ENCODE measurements at places on chromosomes 3 and 15. TPM values are rescaled to one million over a fixed set of nuclear protein-coding genes. Genes with fewer than 3 reads are reported as not detected.

DNAH1 gene
- 11.2 TPM for total RNA-seq

HEG1 gene
- 234 TPM for total RNA-seq

TEX264 gene
- total RNA-seq, result 51.0 TPM

TNFSF10 gene
- 140 TPM for total RNA-seq

MYO5C gene
- 80.0 TPM for total RNA-seq

NR2F2 gene
- total RNA-seq, result 88.1 TPM

CKMT1A gene
- total RNA-seq, result 1.9 TPM

GOLGA6D gene
- not detected for total RNA-seq

WNT7A gene
- 6.6 TPM for total RNA-seq

HYKK gene
- 4.1 TPM for total RNA-seq

PLSCR4 gene
- 84.1 TPM for total RNA-seq

MASP1 gene
- 5.9 TPM for total RNA-seq

CCDC13 gene
- 0.87 TPM for total RNA-seq

DNA sequence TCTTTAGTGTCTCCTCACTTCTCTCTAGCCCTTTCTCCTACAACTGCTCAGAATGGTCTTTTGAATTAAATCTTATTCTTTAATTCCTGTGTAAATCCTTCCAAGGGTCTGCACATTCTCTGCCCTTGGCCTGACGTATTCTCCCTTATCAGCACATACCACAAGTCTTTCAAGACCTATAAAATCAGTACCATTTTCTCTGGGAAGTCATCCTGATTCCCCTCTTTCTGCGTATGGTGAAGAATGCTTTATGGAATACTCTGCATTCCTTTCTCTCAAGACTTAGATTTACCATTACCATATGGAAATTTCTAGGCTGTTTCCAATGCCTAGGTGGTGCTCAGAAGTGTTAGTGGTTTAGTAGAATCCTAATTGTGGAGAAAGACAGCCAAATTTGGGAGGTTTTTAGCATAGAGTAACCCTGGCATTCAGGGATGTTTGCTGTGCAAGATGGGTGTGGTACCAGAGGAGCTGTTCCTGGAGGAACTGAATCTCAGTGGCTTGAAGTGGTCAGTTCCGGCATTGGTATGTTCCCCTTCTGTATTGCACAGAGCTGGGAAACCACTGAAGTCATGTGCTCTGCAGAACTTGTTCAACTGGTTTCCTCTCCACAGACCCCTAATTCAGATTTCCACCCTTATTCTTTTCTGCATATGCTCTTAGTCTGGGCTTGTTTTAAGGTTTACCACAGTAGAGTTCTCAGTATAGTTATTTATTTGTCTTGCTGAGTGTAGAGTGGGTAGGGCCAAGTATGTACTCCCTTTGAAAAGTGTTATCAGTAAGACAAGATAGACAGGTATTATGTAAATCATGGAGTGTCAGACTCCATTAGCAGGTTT is 24.5 kb downstream of the IQGAP1 start:
- no peak for DNase-seq

DNA sequence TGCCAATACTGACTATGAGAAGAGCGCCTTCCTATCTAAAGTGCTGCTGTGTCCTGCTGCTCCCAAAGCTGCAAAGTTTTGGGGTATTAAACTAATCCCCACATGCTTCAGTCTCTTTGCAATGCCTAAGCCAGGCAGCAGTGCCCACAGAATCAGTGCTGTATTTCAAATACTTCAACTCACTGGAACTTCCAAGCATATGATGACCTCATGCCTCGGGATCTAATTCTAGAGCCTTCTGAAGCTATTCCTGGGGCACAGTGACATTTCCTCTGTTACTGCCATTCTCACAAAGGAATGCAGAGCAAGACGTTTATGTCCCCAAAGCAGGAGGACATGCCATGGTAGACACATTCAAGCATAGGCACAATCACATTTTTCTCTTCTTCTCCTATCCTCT is 78.5 kb downstream of the CD200 start:
- DNase-seq, result no peak

- no peak for DNase-seq
Measured at GRCh38 chr15:28977377-28978010, 91.7 kb downstream of the APBA2 start.

DNA sequence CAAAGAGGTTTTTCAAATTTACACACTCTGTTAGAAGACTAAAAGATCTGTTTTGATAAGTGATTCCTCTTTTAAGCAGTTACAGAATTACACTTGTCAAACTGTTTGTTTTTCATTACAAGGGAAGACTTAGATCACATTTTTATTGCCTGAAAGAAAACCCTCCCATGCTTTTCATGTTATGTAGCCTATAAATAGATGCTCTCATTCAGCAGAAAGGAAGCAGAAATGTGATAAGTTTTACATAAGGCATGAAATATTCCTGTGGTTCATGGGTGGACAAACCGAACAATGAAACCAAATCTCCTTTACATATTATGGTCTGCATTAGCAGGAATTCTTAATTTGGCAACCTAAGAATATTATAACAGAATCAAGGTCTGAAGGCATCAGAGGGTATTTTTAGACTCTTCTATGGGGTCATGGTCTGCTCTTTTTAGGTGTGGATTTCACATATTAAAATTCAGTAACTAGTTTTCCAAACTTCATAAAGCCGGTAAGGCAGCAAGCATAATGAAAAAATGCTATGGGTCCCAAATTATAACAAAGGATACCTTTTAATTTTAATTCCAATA is 37.3 kb upstream of the FXR1 start:
- no peak for DNase-seq

GRCh38 chr3:49914906-49915305 is 11.2 kb upstream of the MST1R start:
- no peak for DNase-seq

DNA sequence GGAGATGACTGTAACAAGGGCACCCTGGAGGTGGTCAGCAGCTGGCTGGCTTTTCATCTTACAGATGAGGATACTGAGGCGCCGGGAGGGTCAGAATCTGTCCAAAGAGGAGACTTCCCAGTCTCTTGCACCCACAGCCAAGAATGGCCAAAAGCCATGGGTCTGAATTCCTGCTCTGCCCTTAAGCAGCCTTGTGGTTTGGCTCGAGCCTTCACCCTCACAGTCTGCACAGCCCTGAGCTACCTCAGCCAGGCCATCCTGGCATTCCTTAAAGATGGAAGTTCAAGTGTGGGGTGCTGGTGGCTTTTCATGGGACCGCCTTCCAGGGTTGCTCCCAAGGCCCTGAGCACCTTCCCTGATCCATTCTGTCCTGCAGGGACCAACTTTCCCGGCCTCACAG is 59.2 kb downstream of the CACNA2D2 start:
- DNase-seq, result no peak

DNA sequence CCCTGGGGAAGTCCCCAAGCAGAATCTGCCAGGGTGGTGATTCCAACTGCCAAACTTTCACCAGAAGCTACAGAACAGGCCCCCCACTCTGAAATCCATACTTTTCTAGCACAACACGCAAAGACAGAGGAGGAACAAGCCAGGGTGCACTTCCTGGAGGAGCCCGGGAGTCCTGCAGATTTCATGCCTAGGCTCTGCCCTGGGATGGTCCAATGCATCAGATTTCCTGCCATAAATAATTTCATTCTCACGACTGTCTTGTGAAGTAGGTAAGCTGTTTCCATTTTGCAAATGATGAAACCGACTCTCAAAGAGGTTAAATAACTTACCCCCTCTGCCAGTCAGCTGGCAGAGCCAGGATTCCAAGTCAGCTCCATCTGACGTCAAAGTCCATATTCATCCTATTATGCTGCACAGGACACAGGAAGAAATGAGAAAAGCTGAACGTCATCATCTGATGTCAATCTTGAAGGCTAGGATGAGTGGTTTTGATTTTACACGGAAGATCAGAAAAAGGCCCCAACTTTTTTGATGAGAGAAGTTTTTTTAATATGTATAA is 134.8 kb upstream of the IGF1R start:
- DNase-seq, result no peak

DNA sequence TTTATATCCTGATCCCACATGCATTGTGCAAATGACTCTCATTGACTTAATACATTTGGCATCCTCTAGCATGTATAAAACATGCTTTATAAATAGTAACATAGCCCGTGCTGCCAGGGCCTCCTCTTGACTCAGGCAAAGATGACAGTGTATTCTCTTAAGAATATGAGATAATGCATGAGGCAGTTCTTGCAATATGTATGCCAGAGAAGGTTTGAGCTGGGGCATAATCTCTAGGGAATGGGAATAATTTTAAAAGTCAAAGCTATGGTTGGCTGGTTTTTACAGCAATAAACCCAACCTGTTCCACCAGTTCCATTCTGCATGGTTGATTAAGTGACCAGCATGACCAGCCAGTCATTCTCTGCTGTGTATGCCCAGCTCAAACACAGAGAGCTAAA is 179.0 kb upstream of the PFN2 start:
- DNase-seq, result no peak

GRCh38 chr3:55486101-55486856 is 827 bp downstream of the WNT5A start:
- DNase-seq, result peak; percentile 89

DNA sequence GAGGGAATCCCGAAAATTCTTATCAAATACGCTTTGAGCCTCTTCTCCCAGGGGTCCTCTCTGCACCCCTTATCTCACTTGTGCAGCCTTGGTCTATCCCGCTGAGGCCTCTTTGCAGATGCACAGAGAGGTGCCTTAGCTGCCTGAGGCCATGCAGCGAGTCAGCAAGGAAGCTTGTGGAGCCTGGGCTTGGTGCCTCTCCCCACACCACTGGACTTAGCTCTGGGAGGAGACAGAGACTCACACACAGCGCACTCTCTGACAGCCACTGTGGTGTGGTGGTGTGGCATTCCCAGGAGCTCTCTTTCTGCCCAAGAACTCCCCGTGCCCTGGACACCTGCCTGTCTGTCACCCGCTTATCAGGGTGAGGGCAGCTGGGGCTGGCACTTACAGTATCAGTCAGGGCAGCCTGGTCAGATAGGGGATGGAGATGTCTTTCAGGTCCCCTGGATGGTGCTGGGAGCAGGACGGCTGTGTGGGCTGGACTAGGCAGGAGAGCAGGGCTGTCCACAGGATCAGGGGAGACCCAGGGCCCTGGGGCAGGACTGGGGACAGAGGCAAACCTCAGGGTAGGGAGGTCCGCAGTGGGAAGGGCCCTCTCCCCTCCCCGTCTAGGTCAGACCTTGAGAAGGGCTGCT is 10.2 kb upstream of the LINGO1 start:
- DNase-seq, result no peak

- DNase-seq, result no peak
Measured at GRCh38 chr3:159451482-159451881, 537.2 kb upstream of the IL12A start.

- DNase-seq, result no peak
Measured at GRCh38 chr15:44883199-44883877, 73.1 kb upstream of the TERB2 start.

GRCh38 chr3:180283251-180283650 is 246.5 kb upstream of the PEX5L start:
- no peak for DNase-seq

GRCh38 chr3:62954580-62954979 is 79.4 kb upstream of the CADPS start:
- DNase-seq, result no peak

- DNase-seq, result no peak
Measured at GRCh38 chr3:48394391-48394790, 22.4 kb downstream of the FBXW12 start.

- DNase-seq, result no peak
Measured at GRCh38 chr3:11508346-11509172, 135.2 kb downstream of the VGLL4 start.

- DNase-seq, result no peak
Measured at GRCh38 chr3:138254216-138254615, 67.1 kb downstream of the ARMC8 start.

- no peak for DNase-seq
Measured at GRCh38 chr15:42595626-42596240, 20.3 kb downstream of the STARD9 start.

DNA sequence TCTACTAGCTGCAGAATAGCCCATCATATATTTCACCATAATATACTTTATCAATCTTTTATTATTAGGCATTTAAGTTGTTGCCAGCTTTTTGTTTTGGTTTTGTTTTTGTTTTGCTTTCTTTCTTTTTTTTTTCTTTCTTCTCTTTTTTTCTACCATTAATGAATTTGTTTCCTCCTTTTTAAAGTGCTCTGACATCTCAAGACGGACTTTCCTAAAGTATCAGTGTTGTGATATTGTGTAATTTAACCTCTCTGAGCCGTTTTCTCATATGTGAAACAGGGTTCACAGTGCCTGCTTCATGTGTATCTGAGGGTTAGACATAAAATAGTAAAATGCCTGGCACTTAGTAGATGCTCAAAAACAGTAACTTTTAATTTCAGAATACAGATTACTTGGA is 109.5 kb upstream of the IL12A start:
- DNase-seq, result no peak

DNA sequence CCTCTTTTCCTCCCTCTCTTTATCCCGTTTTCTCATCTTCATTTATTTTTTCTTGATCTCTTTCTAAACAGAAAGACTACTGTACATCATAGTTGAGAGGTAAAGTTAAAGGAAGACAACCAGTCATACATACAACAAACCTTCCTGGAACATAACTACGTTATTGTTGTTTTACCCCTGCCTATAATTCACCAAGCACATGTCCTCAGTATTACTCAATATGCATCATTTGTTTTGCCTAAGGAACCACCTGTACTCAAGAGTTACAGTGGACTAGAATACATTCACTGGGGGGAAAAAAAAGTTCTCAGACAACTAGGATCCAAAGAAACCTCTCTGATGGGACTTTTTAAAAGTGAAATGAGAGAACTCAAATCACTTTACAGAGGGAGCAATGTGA is 344.7 kb upstream of the RBMS3 start:
- no peak for DNase-seq

DNA sequence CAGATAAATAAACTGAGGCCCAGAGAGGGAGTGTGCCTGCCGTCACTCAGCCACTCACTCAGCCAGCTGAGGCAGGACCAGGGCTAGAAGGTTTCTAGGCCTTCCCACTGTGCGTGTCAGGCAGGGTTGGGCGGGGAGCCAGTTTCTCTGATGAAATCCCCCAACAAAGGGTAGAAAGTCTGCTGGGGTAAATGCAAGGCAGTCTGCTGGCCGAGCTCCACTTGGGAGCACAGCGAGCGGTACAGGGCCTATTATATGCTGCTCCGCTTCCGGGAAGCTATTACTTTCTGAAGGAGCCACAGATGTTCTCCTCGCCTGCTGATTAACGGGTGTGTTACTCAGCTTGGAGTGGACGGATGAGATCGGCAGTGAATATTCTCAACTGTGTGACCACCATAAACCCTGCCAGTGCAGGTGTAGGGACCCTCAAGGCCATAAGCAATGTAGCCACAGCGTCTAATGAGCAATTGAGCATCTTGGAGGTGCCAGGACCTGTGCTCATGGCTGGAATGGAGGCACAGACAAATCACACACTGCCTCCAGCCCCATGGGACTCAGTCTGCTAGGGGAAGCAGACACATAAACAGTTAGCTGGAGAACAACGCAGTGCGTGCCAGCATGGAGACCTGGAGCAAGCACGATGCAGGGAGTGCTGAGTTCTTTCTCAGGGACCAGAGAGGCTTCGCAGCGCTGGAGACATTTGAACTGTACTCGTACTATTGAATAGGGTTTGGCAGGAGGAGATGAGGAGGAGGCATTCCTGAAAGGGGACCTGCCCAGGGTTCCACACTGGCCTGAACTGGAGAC is 42.1 kb downstream of the CORO2B start:
- DNase-seq, result peak; percentile 74

GRCh38 chr3:81650187-81650586 is 111.3 kb downstream of the GBE1 start:
- no peak for DNase-seq
